ENCODE measurements at places on chromosomes 4 and X. TPM values are rescaled to one million over a fixed set of nuclear protein-coding genes. Genes with fewer than 3 reads are reported as not detected.

The SMIM10 gene
- total RNA-seq, result 0.31 TPM

The BCLAF3 gene
- 68.2 TPM for total RNA-seq

The SH3BP2 gene
- 59.8 TPM for total RNA-seq

The XAGE1B gene
- not detected for total RNA-seq

The GLRA3 gene
- 6.9 TPM for total RNA-seq

The ARHGAP24 gene
- 3.1 TPM for total RNA-seq

The IRS4 gene
- total RNA-seq, result 0.63 TPM

The NXF2 gene
- total RNA-seq, result not detected

The BTK gene
- total RNA-seq, result 0.94 TPM

The IBSP gene
- not detected for total RNA-seq

The CAPN6 gene
- 0.31 TPM for total RNA-seq

The TLL1 gene
- 1.3 TPM for total RNA-seq

The PPEF2 gene
- not detected for total RNA-seq

The ARX gene
- 14.4 TPM for total RNA-seq

The RTL5 gene
- 7.8 TPM for total RNA-seq

The TLR8 gene
- total RNA-seq, result 0.31 TPM

The H2AZ1 gene
- total RNA-seq, result 106 TPM

The CYLC1 gene
- total RNA-seq, result not detected

The LONRF3 gene
- 2.5 TPM for total RNA-seq

The SSX7 gene
- total RNA-seq, result not detected

The H2BW2 gene
- total RNA-seq, result not detected

The RS1 gene
- not detected for total RNA-seq

The COX7B2 gene
- not detected for total RNA-seq

The NONO gene
- total RNA-seq, result 372 TPM

The SLC9B1 gene
- total RNA-seq, result 6.9 TPM

The NSUN7 gene
- total RNA-seq, result 7.8 TPM

The SATL1 gene
- 3.1 TPM for total RNA-seq

The MMRN1 gene
- 3.8 TPM for total RNA-seq

The FAM149A gene
- total RNA-seq, result 39.8 TPM

The SLC2A9 gene
- total RNA-seq, result 7.2 TPM

The UGT2B7 gene
- total RNA-seq, result not detected

The TCEAL4 gene
- 55.1 TPM for total RNA-seq

The FAT1 gene
- total RNA-seq, result 36.9 TPM

The MAGED4 gene
- 127 TPM for total RNA-seq

The GPM6B gene
- total RNA-seq, result 362 TPM

The HNRNPD gene
- 131 TPM for total RNA-seq

The ARMCX4 gene
- total RNA-seq, result 32.9 TPM

The SPATA4 gene
- 0.63 TPM for total RNA-seq

Measured in parietal lobe (tissue), 2 donors.